NCI-H1105 (cell line): ENCODE measurements at places on chromosomes 16 and 17.

DNA sequence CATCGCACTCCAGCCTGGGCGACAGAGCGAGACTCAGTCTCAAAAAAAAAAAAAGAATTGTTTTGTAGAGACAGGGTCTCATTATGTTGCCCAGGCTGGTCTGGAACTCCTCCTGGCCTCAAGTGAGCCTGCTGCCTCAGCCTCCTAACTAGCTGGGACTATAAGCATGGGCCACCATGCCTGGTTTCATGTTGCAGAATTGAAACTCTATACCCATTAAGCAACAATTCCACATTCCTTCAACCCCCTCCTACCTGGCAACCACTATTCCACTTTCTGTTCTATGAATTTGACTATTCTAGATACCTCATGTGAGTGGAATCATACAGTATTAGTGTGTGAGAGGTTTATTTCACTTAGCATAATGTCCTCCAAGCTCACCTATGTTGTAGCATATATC, 24.5 kb downstream of the RNF135 start:
- DNase-seq = no peak

- DNase-seq = no peak
These were observed 3.9 kb downstream of the RAPGEFL1 start for GRCh38 chr17:40181205-40181604.

DNA sequence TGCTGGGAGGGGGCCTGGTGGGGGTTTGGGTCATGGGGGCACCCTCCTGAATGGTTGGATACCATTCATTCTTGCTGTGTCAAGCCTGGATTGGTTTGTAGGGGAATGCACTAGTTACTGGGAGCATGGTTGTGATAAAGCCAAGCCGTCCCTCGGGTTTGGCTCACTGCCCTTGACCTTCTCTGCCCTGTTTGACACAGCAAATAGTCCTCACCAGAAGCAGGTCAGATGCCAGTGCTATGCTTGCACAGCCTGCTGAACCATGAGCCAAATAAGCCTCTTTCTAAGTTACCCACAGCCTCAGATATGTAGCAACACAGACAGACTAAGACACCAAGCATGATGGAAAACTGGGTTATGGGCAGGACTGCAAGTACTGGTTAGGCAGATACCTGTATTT, 14.6 kb downstream of the ZNF778 start:
- no peak for DNase-seq

GRCh38 chr17:14320734-14321475, 20.0 kb downstream of the HS3ST3B1 start:
- DNase-seq = peak; percentile 88

DNA sequence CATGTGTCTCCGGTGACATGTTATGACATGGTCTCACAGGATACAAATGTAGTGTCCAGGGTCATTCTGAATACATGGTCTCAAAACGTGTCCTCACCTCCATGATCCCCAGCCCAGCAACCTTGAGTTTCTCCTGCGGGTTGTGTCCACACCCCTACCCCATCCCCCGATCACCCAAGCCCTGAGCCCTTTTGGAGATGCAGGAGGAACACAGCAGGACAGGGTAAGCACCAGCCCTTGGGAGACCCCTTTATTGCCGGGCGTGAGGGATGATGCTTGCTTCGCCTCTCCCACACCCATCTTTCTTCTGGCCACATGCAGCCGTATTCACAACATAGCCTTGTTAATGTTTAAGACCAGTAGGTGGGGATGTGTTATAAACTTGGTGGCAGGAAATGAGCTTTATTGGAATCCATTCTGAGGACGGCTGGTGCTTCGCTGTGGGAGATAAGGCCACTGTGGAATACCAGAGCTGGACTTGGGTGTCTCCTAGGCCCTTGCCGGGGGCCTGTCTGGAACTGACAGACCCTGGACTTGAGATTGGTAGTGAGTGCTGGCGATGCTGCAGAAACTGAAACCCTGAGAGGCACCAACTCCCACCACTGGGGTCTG, 5.5 kb downstream of the TMEM132E start:
- peak; percentile 8 for DNase-seq

- DNase-seq = no peak
These were observed 18.4 kb downstream of the PDILT start for GRCh38 chr16:20385844-20386832.
